ENCODE measurements at places on chromosomes 1 and 21.

GRCh38 chr1:82901118-82901517, 1097.8 kb downstream of the TTLL7 start:
- DNase-seq, result no peak

- no peak for DNase-seq
These were observed 52.6 kb upstream of the LYST start for GRCh38 chr1:235919127-235919832.

- no peak for DNase-seq
These were observed 71.7 kb upstream of the WDR26 start for GRCh38 chr1:224506141-224506814.

DNA sequence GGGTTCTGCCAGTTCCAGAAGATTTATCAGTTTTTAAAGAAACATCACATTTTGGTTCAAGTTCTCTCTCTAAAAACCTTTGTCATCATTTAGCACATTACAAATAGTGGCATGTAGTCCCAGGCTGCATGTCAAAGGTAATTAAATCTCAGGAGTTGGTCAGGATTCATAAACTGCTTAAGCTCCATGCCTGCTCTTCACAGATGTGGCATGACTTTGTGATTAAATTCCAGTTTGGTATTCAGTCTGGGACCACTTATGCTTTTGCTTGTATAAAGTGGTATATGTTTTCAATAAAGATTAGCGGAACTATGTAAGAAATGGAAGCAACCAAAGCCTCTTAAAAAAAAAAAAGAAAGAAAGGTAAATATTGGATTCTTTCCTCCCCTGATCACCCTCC, 408.0 kb downstream of the DISC1 start:
- no peak for DNase-seq

- DNase-seq, result peak; percentile 33
These were observed 19.7 kb downstream of the ACBD6 start for GRCh38 chr1:180482425-180483275.

DNA sequence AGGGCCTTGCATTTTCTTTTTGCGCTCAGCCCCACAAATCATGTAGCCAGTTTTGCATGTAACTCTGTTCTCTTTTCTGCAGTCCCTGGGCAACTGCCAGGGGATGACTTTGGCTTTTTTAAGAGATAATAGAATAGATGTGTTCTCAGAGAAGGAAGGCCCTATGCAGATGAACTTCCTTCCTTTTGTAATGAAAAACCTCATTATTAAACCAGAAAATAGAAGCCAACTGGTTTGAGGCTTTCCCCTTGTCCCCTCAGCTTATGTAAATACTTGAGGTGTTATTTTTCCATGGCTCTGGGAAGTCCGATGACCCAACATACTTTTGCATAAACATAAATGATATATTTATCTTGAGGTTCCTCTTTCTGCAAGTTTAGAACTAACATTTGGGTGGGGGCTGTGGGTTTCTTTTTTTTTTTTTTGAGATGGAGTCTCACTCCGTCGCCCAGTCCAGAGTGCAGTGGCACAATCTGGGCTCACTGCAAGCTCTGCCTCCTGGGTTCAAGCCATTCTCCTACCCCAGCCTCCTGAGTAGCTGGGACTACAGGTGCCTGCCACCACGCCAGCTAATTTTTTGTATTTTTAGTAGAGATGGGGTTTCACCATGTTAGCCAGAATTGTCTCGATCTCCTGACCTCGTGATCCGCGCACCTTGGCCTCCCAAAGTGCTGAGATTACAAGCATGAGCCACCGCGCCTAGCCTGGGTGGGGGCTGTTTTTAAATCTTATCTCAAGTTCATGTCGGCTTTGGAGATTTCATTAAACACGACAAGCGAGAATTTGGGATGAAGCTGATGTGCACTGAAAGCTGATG, 14.4 kb upstream of the FCRL5 start:
- no peak for DNase-seq

DNA sequence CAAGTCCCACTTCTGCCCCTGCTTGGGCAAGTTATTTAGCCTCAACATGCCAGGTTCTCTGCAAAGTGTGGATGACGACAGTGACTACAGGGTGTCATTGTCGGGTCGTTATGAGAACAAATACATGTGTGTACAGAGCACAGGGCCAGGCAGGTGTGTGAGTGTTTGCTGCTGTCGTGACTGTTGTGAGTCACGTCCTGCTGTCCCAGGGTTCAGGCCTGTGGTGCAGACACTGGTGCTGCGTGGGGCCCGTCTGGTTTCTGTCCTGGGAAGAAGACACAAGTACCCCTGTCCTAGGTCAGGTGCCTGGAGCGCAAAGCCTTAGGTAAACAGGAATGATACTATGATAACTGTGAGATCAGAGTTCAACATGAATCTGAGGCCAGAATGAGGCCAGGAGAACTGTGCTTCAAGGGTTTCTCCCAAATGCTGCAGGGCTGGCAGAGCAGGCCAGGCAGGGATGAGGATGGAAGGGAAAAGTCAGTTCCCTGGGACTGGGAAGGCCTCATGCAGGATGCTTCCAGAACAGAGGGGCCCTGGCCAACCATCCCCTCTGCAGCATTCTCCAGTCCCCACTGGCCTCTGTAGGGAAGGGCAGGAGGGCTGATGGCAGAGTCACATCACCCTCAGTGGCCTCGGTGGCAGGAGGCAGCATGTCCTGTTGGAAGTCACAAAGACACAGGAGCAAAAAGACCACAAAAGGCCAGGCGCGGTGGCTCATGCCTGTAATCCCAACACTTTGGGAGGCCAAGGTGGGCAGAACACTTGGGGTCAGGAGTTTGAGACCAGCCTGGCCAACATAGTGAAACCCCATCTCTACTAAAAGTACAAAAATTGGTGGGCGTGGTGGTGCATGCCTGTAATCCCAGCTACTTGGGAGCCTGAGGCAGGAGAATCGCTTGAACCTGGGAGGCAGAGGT, 15.7 kb downstream of the GPR157 start:
- DNase-seq, result peak; percentile 64

GRCh38 chr1:98119796-98120195, 199.0 kb upstream of the DPYD start:
- DNase-seq, result peak; percentile 11

GRCh38 chr1:66444438-66445265, 89.3 kb upstream of the SGIP1 start:
- no peak for DNase-seq

GRCh38 chr1:218366322-218367052, 21.4 kb downstream of the TGFB2 start:
- peak; percentile 94 for DNase-seq

DNA sequence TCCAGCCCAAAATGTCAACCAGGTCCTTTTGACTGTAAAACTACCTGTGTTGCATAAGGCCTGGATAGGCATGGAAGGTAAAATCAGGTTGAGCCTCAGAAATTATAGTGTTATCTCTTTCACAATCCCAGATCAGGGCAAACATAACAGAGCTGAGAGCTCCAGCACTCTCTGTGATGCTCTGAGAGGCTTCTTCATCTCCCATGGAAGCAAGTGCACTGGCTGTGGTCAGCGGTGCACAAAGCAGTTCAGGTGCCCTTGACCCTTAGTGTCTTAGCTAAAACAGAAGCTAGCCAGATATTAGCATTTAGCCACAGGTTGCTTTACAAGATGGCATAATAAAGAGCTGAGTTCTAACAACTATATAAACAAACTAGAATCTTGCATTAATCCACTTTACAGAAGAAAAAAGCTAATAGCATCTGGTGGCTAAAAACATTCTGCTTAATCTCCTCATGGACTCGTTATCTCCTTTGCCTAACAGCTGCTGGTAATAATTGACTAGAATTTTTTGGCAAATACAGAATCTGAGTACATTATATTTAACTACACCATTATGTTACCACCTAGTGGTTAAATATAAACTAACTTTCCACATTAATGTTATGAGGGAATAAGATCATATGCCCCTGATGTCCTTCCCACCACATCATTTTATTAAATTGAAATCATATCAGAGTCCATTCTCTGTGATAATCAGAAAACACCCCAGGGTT, 25.6 kb upstream of the POGK start:
- no peak for DNase-seq

- no peak for DNase-seq
These were observed 342.8 kb downstream of the RPS6KC1 start for GRCh38 chr1:213393860-213394259.

DNA sequence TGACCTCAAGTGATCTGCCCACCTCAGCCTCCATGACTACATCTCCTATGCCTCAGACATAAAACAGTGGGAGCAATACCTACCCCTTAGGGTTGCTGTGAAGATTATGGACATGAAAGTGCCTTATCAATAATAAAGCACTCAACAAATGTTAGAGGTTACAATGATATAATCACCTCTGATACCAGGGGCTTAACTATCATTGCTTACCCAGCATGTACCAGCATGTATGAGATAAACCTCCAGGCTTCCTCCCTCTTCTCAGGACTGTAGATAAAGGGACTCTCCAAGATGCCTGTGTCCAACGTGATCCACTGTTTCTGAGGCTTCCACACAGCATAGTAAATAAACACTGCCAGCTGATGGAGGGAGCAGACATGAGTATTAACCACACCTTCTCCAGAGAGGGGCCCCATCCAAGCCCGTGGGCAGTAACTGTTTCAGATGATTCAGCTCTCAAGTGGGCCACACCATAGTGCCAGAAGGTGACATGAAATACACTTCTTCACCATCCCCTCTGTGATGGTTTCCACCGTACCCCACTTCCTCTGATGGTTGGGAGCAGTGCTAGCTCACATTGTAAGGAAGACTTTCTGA, 26.2 kb downstream of the RHBDL2 start:
- DNase-seq, result no peak

DNA sequence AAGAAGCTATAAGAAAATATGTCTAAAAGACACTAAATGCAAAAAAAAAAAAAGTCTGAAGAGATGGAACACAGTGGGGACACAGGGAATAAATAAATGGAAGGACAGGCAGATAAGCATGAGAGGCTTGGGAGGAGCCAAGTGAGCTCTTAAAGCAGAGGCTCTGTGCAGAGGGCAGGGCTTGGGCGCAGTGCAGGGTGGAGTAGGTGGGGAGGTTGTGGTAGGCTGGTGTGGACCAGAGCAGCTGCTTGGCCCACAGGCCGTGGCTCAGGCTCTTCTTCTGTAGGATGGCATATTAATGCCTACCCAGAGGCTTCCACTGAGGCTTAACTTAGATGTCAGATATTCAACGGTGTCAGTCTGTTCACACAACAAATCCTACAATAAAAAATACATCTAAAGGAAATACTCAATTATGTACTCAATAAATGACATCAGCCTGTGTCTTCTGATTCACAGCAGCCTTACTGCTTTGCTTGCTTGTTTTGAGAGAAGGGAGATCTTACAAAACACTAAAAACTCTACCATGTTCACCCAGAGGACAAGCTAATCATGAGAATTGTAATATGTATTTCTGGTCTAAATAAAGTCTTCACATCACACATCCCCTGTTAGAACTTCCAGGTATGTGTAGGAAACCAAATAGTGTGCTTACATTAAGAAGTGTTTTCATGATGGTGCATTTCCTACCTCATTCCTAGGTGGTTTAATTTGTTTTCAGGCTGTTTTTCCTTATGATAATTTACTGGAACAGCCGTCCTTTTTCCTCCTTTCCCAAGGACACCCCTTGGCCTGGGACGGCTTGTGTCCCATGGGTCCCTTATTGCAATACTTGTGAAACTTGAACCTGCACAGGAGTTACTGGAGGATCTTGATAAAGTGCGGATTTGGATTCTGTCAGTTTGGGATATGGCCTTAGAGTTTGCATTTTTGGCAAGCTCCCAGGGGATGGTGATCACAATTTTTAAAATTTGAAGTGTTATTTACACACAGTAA, 24.9 kb downstream of the DIP2A start:
- no peak for DNase-seq

- DNase-seq, result no peak
These were observed 116.2 kb upstream of the ATP1A1 start for GRCh38 chr1:116256875-116257274.

GRCh38 chr1:106962591-106962990, 93.9 kb upstream of the PRMT6 start:
- DNase-seq, result no peak

DNA sequence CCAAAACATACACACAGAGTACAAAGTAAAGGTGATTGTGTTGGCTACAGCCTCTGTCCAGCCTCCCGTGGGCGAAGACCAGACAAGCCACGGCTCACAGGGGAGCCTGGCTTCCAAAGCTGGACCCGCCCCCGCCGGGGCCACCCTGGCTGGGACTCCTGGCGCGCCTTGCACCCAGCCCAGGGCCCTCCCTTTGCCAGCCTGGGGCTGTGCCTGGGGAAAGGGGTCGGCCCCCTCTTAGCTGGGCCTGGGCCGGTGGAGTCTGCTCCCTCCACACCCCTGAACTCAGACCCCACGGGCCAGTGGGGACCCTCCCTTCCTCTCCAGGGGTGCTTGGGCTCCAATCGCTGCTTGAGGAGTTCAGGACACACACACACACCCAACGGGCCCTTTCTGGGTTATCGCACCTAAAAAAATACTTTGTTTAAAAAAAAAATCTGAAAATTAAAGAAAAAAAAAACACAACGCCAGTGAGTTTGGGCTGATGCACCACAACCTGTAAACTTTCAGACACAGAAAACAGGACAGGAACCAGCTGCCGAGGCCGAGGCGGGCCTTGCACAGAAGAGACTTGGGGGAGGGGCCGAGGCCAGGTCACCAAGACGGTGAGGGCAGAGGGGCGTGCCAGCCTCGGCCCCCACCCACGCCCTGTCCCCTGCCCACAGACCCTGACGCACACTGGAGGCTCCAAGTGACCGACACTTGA, 56.3 kb downstream of the KCNAB2 start:
- no peak for DNase-seq

GRCh38 chr1:17579951-17580939, 40.7 kb downstream of the ARHGEF10L start:
- DNase-seq, result no peak

DNA sequence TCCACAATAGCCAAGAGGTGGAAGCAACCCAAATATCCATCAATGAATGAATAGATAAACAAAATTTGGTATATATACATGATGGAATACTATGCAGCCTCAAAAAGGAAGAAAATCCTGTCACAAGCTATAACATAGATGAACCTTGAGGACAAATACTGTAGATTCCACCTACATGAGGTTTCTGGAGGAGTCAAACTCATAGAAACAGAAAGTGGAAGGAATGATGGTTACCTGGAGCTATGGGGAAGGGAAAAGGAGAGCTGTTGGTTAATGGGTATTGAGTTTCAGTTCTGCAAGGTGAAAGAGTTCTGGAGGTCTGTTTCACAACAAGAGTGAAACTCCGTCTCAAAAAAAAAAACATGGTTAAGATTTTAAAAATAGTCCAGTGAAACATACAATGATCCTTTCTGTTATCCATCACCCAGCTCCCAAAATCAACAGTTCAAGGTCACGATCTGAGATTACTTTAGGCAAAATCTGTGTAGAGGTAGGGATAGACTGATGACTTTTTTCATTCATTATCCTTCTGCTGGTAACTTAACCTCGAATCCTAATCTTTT, 80.8 kb upstream of the HNRNPU start:
- no peak for DNase-seq
